Spinal cord (tissue), 10 donors: ENCODE measurements at places on chromosomes 5 and 9. TPM values are rescaled to one million over a fixed set of nuclear protein-coding genes. Genes with fewer than 3 reads are reported as not detected.

The TEX48 gene
- total RNA-seq, result not detected

DNA sequence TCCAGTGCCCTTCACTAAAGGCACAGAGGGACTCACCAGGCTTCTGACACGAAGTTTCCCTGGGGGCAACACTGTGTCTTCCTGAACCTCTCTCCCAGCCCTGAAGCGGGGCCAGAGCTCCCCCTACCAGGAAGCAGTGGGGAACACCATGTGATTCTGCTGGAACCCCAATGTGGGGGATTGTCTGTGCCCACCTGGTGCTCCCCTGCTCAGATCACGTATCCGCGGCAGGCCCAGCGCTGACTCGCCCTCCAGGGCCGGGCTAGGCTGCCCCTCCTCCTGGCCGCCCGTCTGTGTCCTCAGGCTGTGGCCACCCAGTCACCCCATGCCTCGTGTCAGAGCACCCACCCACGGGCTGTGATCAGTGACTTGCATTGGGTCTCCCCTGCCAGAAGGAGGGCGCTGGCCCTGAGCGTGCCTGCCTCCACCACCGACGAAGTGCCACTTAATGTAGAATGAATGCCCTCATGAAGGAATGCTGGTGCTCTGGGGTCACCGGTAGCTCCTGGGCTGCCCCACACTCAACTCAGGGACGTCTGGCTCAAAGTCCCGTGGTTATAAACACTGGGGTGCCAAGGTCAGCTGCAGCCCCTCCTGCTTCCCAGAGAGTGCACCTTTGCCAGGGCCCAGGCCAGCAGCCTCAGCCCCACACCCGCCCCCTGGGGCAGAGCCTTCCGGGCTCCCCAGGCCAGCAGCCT, 22.1 kb downstream of the SARDH start:
- DNase-seq, result peak; percentile 69
- no peak overlapping the region for H3K4me3 ChIP-seq
- H3K4me1 ChIP-seq, result peaks cover 27% of the 10 kb centered on the region
- no peaks in the 10 kb centered on the region for H3K27me3 ChIP-seq
- no peak overlapping the region for H3K27ac ChIP-seq

GRCh38 chr9:22363421-22363887, 83.2 kb upstream of the DMRTA1 start:
- H3K36me3 ChIP-seq, result no peaks in the 10 kb centered on the region
- H3K27ac ChIP-seq, result no peak overlapping the region
- H3K4me3 ChIP-seq, result no peak overlapping the region
- DNase-seq, result no peak
- no peaks in the 10 kb centered on the region for H3K27me3 ChIP-seq

DNA sequence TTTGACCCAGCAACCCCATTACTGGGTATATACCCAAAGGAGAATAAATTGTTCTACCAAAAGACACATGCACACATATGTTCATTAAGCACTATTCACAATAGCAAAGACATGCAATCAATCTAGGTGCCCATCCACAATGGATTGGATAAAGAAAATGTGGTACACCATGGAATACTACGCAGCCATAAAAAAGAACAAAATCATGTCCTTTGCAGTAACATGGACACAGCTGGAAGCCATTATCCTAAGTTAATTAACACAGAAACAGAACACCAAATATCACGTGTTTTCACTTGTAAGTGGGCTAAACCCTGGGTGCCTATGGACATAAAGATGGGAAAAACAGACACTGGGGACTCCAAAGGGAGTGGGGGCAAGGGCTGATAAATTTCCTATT, 46.6 kb downstream of the KLHL3 start:
- no peak overlapping the region for H3K4me3 ChIP-seq

GRCh38 chr9:37290366-37290939, 132.0 kb upstream of the GRHPR start:
- no peak for DNase-seq
- no peak overlapping the region for H3K27ac ChIP-seq
- H3K4me3 ChIP-seq, result no peak overlapping the region
